ENCODE measurements at places on chromosomes 3 and 15.
A peak's percentile ranks its signal among the peaks of the same experiment; 100 is the strongest.

GRCh38 chr3:36833160-36833814, 68.9 kb upstream of the DCLK3 start:
- DNase-seq, result no peak

- no peak for DNase-seq
These were observed 598.5 kb downstream of the PDCD6IP start for GRCh38 chr3:34396956-34397355.

DNA sequence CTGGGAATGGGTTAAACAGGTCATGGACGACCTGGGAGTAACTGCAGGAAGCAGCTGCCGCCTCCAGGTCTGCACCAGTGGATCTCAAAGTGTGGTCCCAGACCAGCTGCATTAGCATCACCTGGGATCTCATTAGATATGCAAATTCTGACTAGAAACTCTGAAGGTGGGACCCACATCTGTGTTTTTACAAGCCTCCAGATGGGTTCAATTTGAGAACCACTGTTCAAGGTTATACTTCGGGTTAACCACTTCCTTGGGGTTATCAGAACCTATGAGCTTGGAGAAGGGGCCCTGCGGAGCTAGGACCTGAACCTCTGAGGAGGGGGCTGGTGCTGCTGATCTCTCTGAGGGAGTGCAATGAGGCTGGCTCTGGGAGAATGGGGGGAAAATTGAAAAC, 324.8 kb upstream of the CTDSPL start:
- no peak for DNase-seq

- DNase-seq, result no peak
These were observed 2.4 kb downstream of the TSC22D2 start for GRCh38 chr3:150410311-150411105.

DNA sequence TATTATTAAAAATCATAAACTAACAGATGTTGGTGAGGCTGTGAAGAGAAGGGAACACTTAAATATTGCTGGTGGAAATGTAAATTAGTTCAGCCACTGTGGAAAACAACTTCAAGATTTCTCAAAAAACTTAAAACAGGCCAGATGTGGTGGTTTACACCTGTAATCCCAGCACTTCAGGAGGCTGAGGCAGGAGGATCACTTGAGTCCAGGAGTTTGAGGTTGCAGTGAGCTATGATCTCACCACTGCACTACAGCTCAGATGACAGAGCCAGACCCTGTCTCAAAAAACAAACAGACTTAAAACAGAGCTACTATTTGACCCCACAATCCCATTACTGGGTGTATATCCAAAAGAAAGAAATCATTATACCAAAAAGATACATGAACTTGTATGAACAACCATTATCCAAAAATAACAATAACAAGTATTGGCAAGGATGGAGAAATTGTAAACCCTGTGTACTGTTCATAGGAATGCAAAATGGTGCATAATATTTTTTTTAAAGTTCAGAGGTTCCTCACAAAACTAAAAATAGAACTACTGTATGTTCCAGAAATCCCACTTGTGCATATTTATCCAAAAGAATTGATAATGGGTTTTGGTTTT, 25.5 kb downstream of the ZNF148 start:
- no peak for DNase-seq

DNA sequence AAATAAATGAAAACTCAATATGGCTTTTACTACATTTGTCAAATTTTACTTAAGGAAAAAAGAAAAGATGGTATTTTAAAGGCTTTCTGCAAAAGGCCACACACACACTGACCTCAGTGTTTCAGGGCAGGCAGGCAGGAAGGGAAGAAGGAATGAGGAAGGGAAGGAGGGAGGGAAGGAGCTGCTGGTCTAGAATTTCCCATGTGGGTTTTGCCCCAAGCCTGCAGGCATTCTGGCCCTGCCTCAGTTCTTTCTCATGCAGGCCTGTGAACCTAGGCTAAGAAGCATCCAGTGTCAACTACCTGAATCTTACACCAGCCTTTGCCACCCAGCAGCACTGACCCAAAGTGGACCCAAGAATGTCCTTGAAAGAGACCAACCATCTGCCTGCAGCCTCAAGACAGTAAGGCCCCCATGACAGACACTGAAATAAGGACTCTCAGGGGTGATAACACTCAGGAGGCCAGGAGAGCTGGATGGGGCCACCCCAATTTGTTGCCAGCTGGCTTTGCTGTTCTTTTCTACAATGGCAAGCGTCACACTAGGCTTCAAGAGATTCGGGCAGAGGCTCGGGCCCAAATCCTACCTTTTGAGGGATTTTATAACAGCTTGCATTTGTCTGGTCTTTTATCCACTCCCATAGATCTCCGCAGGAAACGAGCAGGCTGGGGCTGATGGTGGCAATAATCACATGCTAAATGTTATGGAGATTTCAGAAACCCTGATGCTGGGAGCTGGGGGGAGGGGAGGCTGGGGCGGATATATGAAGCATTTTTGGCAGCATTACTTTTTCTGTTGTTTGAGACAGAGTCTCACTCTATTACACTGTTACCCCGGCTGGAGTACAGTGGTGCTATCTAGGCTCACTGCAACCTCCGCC, 51.4 kb downstream of the XXYLT1 start:
- no peak for DNase-seq

DNA sequence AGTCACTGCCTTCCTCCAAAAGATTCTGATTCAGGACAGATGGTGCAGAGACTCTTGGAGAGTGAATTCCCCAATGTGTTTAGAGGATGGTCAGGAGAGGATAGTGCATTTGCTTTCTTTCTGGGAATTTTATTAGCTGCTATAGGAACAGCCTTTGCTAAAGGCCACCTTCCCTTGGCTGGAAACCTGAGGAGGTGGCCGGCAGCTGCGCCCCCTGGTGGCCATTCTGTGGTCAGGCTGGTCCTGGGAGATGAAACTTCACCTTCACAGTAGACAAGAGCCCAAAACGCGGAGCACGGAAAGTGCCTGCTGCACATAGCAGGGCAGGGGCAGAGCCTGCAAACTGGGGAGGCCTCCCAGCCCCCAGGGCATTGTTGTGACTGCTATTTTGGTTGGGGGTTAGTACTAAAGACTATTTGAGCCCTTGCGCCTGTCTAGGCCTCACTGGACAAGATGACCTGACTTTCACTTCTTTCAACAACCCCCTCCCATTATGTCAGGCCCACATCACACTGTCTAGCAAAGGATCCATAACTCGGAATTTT, 34.3 kb downstream of the SEC22C start:
- peak; percentile 53 for DNase-seq

DNA sequence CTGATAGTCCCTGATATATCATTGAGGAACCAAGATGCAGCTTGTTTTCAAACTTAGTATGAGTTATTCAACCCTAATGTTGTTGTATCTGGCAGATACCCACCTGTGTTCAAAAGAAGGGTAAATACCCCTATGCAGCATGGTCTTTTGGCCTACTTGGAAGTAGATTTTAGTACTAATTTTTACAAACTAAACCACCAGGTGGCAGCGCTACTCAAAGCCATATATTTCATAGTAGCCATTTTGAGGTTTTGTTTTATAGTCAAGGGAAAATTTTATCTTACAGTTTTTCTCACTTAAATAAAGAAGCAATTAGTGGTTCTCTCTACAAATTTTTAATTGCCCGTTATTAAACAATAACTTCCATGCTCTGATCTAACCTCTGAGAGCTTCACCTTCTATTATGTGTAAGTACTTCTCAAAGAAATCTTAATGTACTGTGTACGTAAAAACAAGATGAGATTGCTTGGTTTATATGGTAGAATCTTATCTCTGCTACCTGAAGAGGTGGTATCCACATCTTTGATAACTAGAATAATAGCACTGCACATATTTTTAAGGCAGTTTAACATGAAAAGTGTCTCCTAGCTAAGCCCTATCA, 31.5 kb upstream of the MLF1 start:
- peak; percentile 56 for DNase-seq

- DNase-seq, result peak; percentile 90
These were observed 367.8 kb upstream of the IL12A start for GRCh38 chr3:159620873-159621272.

- DNase-seq, result no peak
These were observed 361.4 kb upstream of the TRIM42 start for GRCh38 chr3:140316466-140316865.

DNA sequence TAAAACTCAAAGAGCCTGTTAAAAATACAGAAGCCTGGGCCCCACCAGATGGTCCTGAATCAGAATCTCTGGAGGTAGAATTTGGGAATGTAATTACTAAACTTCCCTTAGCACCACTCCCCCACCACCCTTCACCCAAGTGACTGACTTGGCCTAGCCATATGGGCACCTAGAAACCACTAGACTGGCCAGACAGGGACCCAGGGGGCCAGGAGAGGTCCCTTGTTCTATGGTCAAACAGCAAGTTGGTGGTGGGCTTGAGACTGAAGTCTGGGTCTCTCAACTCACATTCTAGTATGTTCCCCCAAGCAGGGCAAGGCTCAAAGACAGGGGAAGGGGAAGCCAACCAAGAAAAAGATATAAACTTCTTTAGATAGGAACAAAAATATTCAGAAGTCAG, 301.5 kb upstream of the TLE3 start:
- no peak for DNase-seq

DNA sequence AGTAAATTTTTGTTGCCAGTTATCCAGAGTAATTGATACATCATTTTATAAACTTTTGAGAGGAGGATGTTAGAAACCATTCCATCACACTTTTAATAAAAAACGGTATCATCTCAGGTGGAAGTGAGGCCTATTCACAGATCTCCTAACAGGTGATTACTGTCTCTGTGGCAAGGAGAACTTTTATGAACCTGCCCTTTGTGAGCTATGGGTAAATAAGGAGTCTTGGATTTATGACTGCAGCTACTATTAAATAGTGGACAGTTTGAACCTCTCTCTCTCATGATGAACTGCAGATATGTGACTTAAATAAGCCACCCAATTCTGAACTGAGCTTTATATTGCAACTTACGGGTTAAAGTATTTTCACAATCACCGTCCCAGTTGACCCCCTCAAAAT, 45.7 kb downstream of the ZFAND6 start:
- DNase-seq, result no peak

DNA sequence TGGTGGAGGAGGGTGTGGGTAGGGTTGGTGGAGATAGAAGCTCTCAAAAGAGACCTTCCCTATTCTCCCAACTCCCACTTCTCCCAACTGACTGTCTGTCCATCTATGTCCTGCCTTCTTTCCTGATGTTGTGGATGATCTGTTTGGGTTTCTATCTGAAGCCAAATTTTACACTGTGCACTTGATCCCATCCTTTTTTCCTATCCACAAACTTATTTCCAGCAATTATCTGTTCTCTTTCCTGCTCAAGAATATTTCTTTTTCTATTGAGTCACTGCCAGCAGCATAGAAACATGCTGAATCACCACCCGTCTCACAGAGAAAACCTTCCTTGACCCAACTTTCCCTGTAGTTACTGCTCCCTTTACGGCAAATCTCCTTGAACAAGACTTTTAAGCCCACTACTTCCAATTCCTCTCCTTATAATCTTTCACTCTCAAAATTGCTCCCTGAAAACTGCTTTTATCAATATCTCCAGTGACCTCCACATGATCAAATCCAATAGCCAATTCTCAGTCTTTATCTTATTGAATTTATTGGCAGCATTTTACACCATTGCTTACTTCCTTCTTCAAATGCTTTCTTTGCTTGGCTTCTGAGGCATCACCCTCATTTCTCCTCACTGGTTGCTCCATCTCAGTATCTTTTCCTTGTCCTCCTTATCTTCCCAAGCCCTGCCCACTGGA, 141.2 kb upstream of the SLC7A14 start:
- peak; percentile 95 for DNase-seq

DNA sequence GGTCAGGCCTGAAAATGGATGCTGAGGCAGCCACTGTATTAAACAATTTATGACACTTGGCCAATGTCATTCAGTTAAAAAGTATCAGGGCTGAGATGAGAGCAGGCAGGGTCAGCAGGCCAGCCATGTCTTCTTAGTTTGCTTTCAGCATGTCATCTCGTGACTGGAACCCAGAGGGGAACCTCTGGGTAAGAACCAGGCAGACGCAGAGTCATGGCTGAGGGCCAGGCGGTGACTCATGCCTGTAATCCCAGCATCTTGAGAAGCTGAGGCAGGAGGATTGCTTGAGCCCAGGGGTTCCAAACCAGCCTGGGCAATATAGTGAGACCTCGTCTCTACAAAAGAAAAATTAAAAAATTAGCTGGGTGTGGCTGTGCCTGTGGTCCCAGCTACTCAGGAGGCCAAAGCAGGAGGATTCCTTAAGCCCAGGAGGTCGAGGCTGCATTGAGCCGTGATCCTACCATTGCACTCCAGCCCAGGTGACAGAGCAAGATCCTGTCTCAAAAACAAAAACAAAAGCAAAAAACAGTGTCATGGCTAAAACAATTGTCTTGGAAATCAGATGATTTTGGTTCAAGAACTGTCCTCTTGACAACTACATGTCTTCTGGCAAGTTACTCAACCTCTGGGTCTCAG, 11.7 kb downstream of the BCL2L10 start:
- DNase-seq, result peak; percentile 97

- DNase-seq, result no peak
These were observed 39.2 kb downstream of the ATP2B2 start for GRCh38 chr3:10466186-10466585.

DNA sequence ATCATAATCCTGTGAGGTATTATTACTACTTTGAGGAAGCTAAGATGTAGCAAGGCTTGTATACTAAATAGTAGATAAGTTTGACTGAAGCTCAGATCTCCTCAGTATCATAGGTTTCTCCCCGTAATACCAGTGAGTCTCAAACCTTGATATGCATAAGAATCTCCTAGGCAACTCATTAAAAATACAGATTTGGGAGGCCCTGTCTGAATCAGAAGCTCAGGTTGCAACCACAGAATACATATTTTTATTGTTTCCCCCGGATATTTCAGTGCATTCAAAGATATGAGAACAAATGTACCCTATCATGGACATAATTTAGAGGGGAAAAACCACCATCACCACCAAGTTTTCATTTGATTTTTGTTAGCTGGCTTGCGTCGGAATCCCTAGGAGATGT, 242.1 kb upstream of the C2CD4B start:
- DNase-seq, result no peak

DNA sequence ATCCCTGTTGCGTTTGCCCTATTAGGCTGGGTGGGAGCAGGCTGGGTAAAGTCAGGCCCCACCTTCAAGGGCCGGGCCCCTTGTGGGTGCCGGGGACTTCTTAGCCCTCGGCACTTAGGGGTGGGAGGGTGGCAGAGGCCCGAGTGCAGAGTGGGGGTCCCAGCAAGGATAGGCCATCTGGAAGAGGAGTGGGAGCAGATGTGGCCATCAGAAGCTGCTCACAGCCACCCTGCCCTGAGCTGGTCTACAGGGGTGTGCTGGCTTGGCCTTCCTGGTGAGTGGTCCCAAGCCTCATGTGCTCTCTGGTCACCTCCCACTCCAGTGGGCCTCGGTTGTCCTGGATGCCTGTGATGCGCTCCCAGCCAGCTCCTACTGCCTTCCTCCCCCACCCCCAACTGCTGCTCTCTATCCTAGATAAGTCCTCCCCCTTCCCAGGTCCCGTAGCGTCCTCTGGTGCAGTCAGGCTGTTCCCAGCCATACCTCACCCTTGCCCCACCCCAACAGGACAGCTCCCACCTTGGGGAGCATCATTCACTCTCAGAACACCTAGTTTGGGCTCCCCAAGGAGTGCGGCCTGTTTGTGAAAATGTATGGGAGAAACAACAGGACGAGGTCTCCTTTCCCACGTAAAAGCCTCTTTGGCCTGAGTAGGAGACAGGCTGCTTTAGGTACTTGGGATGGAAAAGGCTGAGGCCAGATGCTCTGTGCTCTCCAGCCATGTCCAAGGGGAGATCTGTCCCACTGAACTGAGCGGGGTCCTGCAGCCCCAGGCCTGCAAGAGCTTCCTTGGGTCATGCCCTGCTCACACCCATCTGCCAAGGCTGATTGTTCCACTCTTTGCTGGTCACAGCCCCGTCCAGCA, 24.9 kb upstream of the PLXNA1 start:
- DNase-seq, result no peak

GRCh38 chr3:126509597-126510307, 7.8 kb downstream of the UROC1 start:
- no peak for DNase-seq
